A549 treated with RU486 at 1 μM for 4 hours (cell line): ENCODE measurements at places on chromosomes 3 and 15. TPM values are rescaled to one million over a fixed set of nuclear protein-coding genes. Genes with fewer than 3 reads are reported as not detected.

PAK6 gene
- total RNA-seq, result 0.11 to 0.87 TPM (median 0.21 TPM) in 5 replicates

PLCL2 gene
- total RNA-seq, result 5.4 to 8.1 TPM (median 6.1 TPM) in 5 replicates

ZNF501 gene
- total RNA-seq, result not detected in 5 replicates

DUOXA1 gene
- 0.09 to 0.11 TPM (median 0.10 TPM) in 4 of 5 replicates, not detected in the other for total RNA-seq

RYR3 gene
- total RNA-seq, result 0.05 to 0.07 TPM in 2 of 5 replicates, not detected in the others

CNTN3 gene
- total RNA-seq, result not detected in 5 replicates

EPHA3 gene
- not detected in 5 replicates for total RNA-seq

B3GALNT1 gene
- 0.15 to 0.23 TPM (median 0.21 TPM) in 3 of 5 replicates, not detected in the others for total RNA-seq

PDZRN3 gene
- total RNA-seq, result not detected in 5 replicates

LNP1 gene
- 0.66 to 1.2 TPM (median 0.80 TPM) in 5 replicates for total RNA-seq

DUOX2 gene
- 0.04 to 0.06 TPM (median 0.05 TPM) in 5 replicates for total RNA-seq

TEX9 gene
- total RNA-seq, result 1.7 to 5.9 TPM (median 4.8 TPM) in 5 replicates

GMNC gene
- total RNA-seq, result not detected in 5 replicates

MB21D2 gene
- total RNA-seq, result 3.0 to 5.7 TPM (median 5.2 TPM) in 5 replicates

BOC gene
- 5.2 to 8.2 TPM (median 7.3 TPM) in 5 replicates for total RNA-seq

PLS1 gene
- 9.4 to 13.7 TPM (median 12.8 TPM) in 5 replicates for total RNA-seq

GABRG3 gene
- 0.27 to 0.79 TPM (median 0.42 TPM) in 5 replicates for total RNA-seq

PLOD2 gene
- total RNA-seq, result 60.3 to 153 TPM (median 135 TPM) in 5 replicates

ANKRD63 gene
- total RNA-seq, result 0.31 to 0.80 TPM (median 0.44 TPM) in 4 of 5 replicates, not detected in the other

GP9 gene
- total RNA-seq, result not detected in 5 replicates

IGSF11 gene
- total RNA-seq, result 4.4 to 6.6 TPM (median 5.8 TPM) in 5 replicates

CCDC39 gene
- total RNA-seq, result not detected in 5 replicates

XCR1 gene
- total RNA-seq, result not detected in 5 replicates

PLA2G4D gene
- not detected in 5 replicates for total RNA-seq

CCR9 gene
- total RNA-seq, result not detected in 5 replicates

CFAP92 gene
- not detected in 5 replicates for total RNA-seq

TERC gene
- total RNA-seq, result 0.44 TPM in 1 of 5 replicates, not detected in the others

CCDC80 gene
- total RNA-seq, result 36.9 to 74.9 TPM (median 55.3 TPM) in 5 replicates

FRMD5 gene
- 3.8 to 5.1 TPM (median 4.4 TPM) in 5 replicates for total RNA-seq
